CD4-positive, alpha-beta T cell treated with Interleukin-15 for 4 hours (primary cell): ENCODE measurements at places on chromosomes 5 and 9.

GRCh38 chr5:76790632-76791290 is 28.1 kb upstream of the F2RL1 start:
- peak; percentile 23 for DNase-seq

DNA sequence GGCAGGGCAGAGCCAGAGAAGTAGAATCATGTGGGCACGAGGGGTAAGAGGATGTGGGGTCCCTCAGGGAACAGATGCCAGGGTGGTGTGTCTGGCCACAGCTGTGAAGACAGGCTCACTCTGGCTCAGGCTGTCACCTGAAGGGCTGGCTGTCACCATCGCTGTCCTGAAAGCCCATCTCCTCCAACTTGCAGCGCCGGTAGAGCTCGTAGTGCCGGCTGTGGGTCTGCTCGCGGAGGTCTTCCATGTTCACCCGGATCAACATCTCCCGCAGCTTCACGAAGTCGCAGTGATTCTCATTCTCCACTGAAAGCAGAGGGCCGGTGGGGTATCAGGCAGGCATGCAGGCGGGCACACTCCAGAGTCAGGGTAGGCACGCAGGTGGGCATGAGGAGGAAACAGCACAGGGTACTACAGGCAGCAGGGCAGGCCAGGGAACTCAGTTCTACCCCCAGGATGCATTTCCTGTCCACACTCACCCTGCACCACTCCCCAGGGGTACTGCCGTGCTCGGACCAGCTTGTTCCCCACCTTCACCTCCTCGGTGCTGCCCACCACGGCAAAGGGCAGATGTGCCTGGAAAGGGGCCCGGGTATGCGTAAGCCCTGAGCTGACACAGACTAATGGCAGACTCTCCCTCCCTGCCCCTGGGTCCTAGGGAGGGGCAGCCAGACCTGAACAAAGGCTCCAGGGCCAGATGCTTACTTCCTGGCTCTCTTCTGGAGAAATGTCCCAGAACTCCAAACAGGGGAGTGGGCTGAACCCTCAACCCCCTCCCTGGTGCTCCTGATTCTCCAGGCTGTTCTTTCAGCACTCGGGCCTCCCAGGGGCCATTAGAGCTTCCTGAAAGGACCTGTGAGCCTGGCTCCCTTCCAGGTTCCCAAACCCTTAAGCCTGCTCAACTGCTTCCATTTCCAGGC is 14.4 kb downstream of the CCNI2 start:
- DNase-seq = no peak

DNA sequence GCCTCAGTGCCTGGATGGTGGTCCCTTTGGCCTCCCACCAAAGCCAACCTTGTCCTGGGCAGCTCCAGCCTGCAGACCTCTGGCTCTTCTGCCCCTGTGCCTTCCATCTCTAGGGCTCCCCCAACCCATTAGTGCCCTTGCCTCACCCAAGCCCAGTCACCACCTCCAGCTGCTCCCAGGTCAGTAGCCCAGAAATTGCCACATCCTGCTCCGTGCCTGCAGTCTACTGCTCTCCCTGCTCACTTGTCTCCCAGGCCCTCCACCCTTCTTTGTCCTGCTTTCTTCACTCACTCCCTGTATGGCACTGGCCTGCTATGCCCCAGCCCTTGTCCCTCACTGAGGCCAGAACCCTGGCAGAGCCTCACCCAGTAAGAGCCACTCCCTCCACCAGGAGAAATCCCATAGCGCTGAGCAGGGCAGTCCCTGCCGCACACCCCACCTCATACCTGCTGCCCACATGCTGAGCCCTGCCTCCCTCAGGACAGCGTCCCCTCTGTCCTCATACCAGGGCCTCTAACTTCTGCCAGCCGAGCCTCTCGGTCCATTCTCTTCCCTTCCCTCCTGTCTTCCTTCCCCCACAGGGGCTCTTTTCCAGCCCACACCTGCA is 44.4 kb downstream of the JADE2 start:
- no peak for DNase-seq

GRCh38 chr9:123326662-123327093 is 29.3 kb upstream of the CRB2 start:
- no peak for DNase-seq

- peak; percentile 85 for DNase-seq
These were observed 12.4 kb downstream of the TNFAIP8 start for GRCh38 chr5:119368238-119368630.
